ENCODE measurements at places on chromosomes 5 and 9.
A peak's percentile ranks its signal among the peaks of the same experiment; 100 is the strongest.

DNA sequence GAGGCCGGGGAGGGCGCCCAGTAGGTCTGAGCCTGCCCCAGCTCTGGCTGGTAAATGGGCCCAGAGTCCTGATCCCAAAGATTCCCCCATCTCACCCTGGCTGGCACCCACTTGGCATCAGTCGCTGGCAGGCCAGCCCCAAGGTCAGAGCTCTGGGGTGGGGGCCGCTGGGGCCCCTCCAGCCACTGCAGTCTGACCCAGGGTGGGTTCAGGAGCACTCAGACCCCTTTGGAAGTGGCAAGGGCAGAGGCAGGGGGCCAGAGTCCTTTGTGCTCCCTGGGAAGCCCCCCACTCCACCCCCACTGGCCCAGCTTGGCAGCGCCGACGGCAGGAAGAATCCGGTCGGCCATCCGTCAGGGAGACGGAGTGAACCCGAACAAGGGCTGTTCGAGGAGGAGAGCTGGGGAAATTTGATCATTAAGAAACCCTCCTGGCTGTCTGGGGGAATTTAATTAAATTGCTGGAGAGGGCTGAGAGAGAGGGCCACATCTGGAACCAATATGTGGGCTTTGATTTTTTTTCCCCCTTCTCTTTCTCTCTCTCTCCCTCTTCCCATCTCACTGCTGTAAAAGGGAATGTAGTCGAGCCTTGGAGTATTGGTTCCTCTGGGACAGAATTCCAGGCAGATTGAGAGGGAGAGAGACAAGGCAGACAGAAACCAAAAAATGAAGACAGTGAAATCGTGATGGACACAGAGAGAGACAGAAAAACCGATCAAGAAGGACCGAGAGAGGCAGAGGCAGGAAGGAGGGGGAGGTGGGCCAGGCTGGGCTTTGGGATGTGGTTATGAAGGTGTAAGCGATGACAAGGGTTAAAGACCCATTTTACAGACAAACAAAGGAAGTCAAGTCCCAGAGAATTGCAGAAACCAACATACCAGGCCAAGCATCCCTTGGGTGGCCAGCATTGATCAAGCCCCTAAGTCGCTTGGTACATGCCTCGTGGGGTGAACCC is 8.1 kb upstream of the ASB6 start:
- no peak for DNase-seq

DNA sequence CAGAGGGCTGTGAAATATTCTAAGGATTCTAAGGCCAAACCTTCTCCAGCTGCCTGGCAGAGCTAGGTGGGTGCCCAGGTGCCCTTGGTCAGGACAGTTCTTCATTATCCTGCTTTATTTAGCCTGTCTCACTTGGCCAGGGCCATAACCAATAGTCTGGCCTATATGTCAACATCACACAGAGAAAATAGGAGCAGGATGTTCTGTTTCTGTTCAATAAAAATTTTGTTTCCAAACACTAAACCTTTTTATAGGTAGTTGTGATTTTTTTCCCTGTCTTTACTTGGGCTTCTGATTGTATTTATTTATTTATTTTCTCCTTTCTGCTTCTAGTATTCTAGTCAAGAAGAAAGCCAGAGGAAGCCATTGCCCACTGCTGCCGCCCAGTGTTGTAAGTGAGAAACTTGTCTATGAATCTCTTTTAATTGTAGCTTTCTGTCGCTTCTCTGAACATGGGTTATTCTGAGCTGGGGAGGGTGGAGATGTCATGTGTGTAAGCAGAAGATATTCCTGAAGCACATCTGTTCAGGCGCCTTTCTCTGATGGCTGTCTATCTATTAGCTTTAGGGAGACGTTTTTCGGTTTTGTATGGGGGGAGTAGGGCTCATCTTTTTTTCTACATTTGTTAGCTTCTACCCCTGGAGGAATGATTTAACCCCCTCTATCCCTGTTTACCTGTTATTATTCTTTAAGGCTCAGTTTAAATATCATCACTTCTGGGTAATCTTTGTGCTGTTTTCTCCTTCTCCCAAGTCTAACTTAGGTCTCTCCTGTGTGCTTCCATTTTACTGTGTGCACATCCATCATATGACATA is 97.1 kb downstream of the UNC13B start:
- DNase-seq: peak; percentile 53

GRCh38 chr9:16082796-16083195 is 530.0 kb downstream of the CCDC171 start:
- no peak for DNase-seq

GRCh38 chr5:103587185-103587748 is 24.7 kb upstream of the NUDT12 start:
- no peak for DNase-seq

DNA sequence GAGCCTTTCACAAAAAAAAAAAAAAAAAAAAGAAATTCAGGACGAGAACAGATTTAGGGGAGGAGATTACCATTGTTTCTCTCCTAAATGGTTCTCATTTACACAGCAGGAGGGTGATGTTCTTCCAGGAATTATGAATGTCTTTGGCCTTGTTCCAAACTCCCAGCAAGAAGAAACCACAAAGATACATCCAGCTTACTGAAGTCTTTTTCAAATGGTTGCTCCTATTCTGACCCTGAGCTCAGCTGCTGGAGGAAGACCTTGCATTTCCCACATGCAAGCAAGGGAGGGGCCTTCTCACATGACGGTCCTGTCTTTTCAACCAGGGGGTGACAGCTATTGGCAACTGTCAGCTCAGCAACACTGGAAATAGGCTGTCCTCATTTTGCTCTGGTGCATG is 203.0 kb upstream of the VLDLR start:
- peak; percentile 17 for DNase-seq

GRCh38 chr5:111227801-111228200 is 3.6 kb downstream of the CAMK4 start:
- peak; percentile 63 for DNase-seq

- DNase-seq: no peak
Observed at GRCh38 chr5:32309761-32310160, 3.0 kb downstream of the MTMR12 start.

- DNase-seq: peak; percentile 73
Observed at GRCh38 chr9:124259158-124259808, 1.5 kb downstream of the NEK6 start.

Measured in urothelium cell line (cell line).